ENCODE measurements at places on chromosomes 16 and 17.

- DNase-seq, result no peak
These were observed 56.4 kb downstream of the KANSL1 start for GRCh38 chr17:46136820-46137219.

GRCh38 chr17:4766201-4766600 is 5.5 kb upstream of the TM4SF5 start:
- DNase-seq, result no peak

DNA sequence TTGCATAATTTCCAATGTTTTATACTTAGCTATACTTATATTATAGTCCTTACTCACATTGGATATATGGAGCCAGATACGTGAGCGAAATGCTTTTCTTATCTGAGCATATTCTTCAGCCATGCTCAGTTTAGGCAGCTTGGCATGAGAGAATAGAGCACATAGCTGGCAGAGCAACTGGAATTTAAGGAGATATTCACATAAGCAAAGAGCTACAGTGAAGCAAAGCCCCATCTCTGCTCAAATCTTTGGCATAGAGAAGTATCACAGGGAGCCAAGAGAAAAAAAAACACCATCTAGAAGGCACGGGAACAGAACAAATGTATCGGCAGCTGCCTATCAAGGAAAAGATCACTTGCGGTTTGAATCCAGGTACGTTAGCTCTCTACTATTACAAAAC is 734.2 kb upstream of the KIF2B start:
- no peak for DNase-seq

GRCh38 chr17:81097134-81097942 is 62.4 kb downstream of the BAIAP2 start:
- no peak for DNase-seq

DNA sequence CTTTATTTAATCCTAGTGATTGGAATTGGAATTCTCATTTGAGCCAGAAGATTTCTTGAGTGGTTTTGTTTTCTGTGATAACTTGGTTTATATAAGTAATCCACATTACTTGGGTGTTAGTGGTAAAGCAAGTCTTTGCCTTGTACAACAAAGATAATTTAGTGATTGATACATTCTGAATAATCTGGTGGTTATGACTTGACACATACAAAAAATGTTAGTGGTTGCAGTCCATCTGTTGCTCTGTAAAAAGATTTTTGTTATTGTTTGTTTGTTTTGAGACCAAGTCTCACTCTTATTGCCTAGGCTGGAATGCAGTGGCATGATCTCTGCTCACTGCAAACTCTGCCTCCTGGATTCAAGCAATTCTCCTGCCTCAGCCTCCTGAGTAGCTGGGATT is 13.2 kb downstream of the OMG start:
- DNase-seq, result no peak

- DNase-seq, result no peak
These were observed 213.2 kb downstream of the IRF8 start for GRCh38 chr16:86112178-86112577.

DNA sequence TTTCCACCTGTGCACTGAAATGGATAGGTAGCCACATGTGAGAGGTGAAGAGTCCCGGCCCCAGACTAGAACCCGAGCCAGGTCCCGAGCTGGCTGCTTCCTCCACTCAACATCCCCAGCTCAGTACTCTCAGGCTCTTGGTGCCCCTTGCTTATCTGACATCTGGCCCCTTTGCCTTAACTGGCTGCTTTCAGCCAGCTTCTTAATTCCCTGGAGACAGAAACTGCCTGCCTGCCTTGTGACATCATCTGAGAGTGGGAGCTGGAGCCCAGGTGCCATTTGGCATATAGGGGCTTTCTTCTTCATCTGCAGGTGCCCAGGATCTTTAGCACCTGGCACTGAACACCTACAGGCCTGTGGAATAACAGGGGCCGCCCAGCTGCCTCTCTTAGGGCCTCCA is 8.9 kb downstream of the CHAD start:
- DNase-seq, result no peak

DNA sequence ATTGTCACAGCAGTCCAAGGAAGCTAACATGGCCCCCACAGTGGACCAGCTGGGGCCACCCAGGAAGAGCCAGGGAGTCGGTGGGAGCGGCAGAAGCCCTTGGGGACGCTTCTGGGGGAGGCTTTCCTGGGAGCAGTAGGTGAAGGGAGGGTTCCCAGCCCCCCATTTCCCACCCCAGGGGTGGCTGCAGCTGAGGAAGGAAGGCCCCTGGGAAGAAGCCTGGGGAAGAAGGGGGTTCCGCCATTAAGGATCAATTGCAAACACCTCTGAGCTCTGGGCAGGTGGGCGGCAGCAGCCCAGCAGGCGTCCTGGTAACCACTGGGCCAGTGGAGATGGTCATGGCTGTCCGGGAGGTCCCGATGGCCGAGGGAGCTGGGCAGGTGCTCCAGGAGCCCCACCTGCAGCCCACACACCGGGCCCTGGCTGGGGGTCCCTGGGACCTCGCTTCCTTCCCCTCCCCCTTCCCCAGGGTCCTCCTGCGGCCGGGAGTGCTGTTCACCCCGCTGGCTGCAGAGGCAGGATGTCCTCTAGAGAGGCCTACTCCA is 592 bp upstream of the PERCC1 start:
- DNase-seq, result no peak

- no peak for DNase-seq
These were observed 162.2 kb downstream of the COPRS start for GRCh38 chr17:31696703-31697325.

- no peak for DNase-seq
These were observed 47.5 kb downstream of the OR1D5 start for GRCh38 chr17:3015890-3016289.

- no peak for DNase-seq
These were observed 22.5 kb downstream of the CCR7 start for GRCh38 chr17:40542558-40543411.

DNA sequence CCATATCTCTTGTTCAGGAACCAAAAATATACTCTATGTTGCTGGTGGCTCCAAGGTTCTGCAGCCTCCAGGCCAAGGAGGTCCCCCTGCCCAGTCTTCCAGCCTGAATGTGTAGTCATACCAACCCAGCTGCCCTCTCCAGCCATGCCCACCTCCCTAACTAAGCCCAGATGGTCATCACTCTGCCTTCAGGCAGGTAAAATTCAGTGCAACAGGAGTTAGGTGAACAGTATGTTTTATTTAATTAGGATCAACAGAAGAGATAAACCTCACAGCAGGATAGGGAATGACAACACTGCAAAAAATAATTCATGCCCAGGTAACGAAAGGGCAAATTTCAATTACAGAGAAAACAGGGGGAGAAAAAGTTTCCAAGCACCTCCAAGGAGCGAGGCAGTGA is 9.1 kb downstream of the ZNF423 start:
- DNase-seq, result no peak

GRCh38 chr17:32445971-32446370 is 1.7 kb downstream of the PSMD11 start:
- DNase-seq, result no peak

GRCh38 chr16:77288222-77288621 is 89.0 kb downstream of the SYCE1L start:
- DNase-seq, result no peak

- no peak for DNase-seq
These were observed 11.1 kb upstream of the WFDC1 start for GRCh38 chr16:84283314-84284153.

- DNase-seq, result no peak
These were observed 3.3 kb downstream of the HOXB1 start for GRCh38 chr17:48527547-48527932.

DNA sequence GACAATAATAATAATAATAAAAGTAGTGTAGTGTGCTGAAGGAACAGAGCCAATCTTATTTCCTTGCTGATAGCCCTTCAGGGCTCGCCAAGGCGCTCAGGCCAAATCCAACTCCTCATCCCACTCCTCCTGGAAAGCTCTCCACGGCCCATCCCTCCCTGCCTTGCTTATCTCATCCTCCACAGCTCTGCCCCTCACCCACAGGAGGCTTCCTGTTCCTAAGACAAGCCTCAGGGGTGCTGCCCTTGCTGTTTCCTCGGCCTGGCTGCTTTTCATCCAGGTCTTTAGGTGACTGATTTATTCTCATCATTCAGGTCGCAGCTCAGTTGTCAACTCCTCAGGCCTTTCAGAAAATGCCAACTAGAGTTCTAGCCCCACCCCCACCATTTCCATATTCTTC is 11.2 kb downstream of the GTF3C1 start:
- no peak for DNase-seq

GRCh38 chr17:77125432-77125901 is 15.3 kb upstream of the SEC14L1 start:
- no peak for DNase-seq

DNA sequence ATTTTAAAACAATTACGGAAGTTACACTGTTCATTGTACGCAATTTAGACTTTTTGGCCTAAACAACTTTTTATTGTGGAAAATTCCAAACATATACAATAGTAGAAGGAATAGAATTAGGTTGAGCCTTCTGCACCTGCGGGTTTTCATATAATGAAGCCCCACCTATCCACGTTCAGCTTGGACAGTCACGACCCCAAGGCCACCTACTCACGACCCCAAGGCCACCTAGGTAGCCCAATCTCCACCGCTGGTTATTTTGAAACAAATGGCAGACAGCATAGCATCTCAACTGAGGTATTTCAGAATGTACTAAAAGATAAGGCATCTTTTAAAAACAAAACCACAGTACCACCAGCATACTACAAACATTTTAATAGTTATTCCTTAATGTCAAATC is 631 bp downstream of the NLRC5 start:
- DNase-seq, result no peak

GRCh38 chr17:78707016-78707415 is 75.1 kb downstream of the CYTH1 start:
- no peak for DNase-seq

DNA sequence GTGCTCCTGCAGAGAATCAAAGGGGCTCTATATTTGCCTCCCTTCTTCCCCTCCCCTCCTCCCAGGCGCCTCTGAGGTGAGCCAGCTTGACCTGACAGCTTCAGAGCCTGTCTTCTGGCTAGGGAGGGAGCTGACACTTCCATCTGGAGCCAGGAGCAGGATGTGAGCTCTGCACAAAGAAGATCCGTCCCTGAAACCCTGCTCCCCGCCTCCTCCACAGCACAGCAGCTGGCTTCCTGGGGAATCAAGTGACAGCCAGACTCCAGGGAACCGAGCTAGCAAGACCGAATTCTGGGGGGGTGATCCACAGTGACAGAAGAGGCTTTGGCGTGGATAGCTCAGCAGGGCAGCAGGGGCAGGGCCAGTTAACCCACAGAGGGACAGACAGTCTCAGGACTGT is 37.2 kb downstream of the CCDC182 start:
- peak; percentile 25 for DNase-seq

- DNase-seq, result no peak
These were observed 56.7 kb upstream of the MED9 start for GRCh38 chr17:17420082-17420481.

DNA sequence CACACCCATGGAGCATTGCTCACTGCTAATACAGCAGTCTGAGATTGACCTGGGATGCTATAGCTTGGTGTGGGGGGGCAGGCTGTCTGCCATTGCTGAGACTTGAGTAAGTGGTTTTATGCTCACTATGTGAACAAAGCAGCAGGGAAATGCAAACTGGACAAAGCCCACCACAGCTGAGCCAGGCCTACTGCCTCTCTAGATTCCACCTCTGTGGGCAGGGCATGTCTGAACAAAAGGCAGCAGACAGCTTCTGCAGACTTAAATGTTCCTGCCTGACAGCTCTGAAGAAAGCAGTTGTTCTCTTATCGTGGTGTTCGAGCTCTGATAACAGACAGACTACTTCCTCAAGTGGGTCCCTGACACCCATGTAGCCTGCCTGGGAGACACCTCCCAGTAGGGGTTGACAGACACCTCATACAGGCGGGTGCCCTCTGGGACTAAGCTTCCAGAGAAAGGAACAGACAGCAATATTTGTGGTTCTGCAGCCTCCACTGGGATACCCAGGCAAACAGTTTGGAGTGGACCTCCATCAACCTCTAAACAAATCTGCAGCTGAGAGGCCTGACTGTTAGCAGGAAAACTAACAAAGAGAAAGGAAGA is 2204.8 kb downstream of the TP53TG3F start:
- DNase-seq, result no peak

GRCh38 chr16:68447653-68448359 is 502 bp downstream of the SMPD3 start:
- no peak for DNase-seq

DNA sequence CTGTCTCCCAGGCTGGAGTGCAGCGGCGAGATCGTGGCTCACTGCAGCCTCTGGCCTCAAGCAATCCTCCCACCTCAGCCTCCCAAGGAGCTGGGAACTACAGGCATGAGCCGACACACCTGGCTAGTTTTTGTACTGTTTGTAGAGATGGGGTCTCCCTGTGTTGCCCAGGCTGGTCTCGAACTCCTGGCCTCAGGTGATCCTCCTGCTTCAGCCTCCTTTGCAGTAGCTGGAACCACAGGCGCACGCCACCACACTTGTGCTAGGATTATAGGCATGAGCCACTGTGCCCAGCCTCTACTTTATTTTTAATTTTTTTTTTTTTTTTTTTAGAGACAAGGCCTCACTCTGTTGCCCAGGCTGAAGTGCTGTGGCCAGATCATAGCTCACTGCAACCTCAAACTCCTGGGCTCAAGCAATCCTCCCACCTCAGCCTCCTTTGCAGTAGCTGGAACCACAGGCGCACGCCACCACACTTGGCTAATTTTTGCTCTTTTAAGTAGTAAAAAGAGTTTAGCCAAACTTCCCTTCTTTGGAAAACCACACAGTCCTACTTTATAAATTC is 4.4 kb downstream of the NTAN1 start:
- no peak for DNase-seq

GRCh38 chr16:57534337-57534880 is 2.0 kb downstream of the CCDC102A start:
- DNase-seq, result no peak

GRCh38 chr17:57720386-57721035 is 24.6 kb downstream of the CCDC182 start:
- no peak for DNase-seq

- DNase-seq, result peak; percentile 38
These were observed 4.2 kb upstream of the ATXN7L3 start for GRCh38 chr17:44203731-44204440.

DNA sequence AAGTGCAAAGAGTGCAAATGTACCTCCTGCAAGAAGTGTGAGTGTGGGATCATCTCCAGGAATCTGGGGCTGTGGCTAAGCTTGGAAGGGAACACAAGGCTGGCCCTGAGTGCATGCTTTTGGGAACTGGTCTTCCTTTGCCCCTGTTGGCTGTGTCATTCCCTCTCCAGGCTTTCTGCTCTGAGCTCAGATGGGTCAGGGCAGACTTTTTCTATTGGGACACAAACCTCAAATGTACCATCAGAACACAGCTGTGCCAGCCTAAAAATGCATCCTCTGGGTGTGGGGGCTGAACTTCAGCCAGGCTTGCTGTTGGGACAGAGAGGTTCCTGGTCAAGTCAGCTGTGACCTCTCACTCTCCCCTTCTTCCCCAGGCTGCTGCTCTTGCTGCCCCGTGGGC is 914 bp downstream of the MT1B start:
- DNase-seq, result no peak

GRCh38 chr17:76458580-76459490 is 5.9 kb upstream of the UBE2O start:
- DNase-seq, result peak; percentile 60

All from NCI-H510A (cell line).